ENCODE measurements at places on chromosomes 1 and 21. TPM values are rescaled to one million over a fixed set of nuclear protein-coding genes. Genes with fewer than 3 reads are reported as not detected.

DNA sequence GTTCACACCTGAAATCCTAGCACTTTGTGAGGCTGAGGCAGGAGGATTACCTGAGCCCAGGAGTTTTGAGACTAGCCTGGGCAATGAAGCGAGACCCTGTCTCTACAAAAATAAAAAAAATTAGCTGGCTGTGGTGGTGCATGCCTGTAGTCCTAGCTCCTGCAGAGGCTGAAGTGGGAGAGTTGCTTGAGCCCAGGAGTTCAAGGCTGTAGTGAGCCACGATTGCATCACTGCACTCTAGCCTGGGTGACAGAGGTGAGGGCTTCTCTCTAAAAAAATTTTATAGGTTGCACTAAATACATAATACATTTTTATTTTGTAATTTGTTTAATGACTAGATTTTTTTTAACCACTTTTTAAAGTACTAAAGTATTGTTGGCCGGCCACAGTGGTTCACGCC, 6.1 kb downstream of the PARK7 start:
- H3K27me3 ChIP-seq: no peaks in the 10 kb centered on the region
- no peak overlapping the region for H3K27ac ChIP-seq
- H3K36me3 ChIP-seq: peaks cover 96% of the 10 kb centered on the region
- no peak for DNase-seq

GRCh38 chr1:218967836-218968235, 205.8 kb upstream of the LYPLAL1 start:
- no peaks in the 10 kb centered on the region for H3K4me1 ChIP-seq
- no peaks in the 10 kb centered on the region for H3K27me3 ChIP-seq
- no peak for DNase-seq
- H3K27ac ChIP-seq: no peak overlapping the region
- no peaks in the 10 kb centered on the region for H3K36me3 ChIP-seq
- H3K4me3 ChIP-seq: no peak overlapping the region

GRCh38 chr1:77833521-77834100, 54.2 kb downstream of the MIGA1 start:
- no peak overlapping the region for H3K4me3 ChIP-seq
- peaks cover 45% of the 10 kb centered on the region for H3K4me1 ChIP-seq
- no peaks in the 10 kb centered on the region for H3K36me3 ChIP-seq
- DNase-seq: no peak
- H3K27ac ChIP-seq: peak overlapping the region; percentile 76
- H3K27me3 ChIP-seq: no peaks in the 10 kb centered on the region

DNA sequence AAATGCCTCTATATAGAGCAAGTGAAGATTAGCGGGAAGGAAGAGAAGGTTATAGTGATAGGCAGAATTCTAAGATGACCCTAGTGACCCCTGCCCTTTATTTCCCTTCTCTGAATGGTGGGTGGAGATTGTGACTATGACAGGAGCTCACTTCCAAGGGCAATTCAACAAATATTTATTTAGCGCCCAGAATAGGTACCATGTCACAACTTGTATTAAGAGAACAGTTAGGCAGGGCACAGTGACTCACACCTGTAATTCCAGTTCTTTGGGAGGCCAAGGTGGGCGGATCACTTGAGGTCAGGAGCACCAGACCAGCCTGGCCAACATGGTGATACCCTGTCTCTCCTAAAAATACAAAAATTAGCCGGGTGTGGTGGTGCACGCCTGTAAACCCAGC, 236.0 kb upstream of the POGK start:
- no peaks in the 10 kb centered on the region for H3K27me3 ChIP-seq
- H3K4me1 ChIP-seq: no peaks in the 10 kb centered on the region
- H3K27ac ChIP-seq: no peak overlapping the region
- H3K4me3 ChIP-seq: no peak overlapping the region

DNA sequence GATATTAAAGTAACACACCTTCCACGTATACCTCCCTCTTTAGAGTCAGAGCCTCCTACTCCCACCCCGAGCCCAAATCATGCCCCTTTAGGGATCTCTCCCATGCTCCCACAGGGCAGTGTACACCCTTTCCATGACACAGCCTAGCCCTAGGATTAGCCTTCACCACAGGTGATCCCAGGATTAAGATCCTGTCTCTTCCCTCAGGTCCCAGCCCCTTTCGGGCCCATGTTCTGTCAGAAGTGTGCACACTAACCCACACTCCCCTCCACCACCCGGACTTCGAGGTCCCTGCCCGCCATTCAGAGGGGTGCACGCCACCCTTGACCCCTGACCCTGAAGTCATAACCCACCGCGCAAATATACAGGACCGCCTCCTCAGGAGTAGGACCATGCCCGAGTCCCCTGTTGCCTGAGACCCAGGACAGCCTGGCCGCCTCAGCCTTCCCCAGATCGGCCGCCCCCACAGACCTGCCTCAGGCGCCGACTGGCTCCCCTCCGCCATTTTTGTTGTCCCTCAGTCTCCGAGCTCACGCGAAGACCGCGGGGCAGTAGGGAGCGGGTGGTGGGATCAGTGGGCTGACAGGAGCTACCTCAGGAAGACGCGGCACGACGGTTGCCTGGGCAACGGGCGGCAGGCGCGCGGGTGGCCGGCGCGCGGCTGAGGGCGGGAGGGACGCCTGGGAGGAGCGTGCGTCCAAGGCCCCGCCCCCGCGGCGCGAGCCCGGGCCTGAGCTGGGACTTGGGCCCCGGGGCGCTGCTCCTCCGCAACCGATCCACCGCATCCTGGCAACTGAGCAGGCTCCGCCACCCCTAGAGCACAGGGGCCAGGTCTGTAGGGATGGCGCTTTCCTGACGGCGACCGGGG, at the start of gene AGBL4:
Gene AGBL4, minus strand, starts transcription at position 663 of the 868 bp plus-strand sequence.
- peaks cover 10% of the 10 kb centered on the region for H3K4me1 ChIP-seq
- peak within 1 kb of the TSS; percentile 45 for H3K4me3 ChIP-seq
- no peak within 1 kb of the TSS for H3K27ac ChIP-seq
- DNase-seq: peak; percentile 55
- no peaks in the 10 kb centered on the region for H3K36me3 ChIP-seq

- DNase-seq: peak; percentile 6
- no peaks in the 10 kb centered on the region for H3K36me3 ChIP-seq
- H3K4me3 ChIP-seq: no peak overlapping the region
- peaks cover 19% of the 10 kb centered on the region for H3K27me3 ChIP-seq
- no peaks in the 10 kb centered on the region for H3K4me1 ChIP-seq
- no peak overlapping the region for H3K27ac ChIP-seq
These were observed 336.4 kb downstream of the NTNG1 start for GRCh38 chr1:107477233-107477632.

DNA sequence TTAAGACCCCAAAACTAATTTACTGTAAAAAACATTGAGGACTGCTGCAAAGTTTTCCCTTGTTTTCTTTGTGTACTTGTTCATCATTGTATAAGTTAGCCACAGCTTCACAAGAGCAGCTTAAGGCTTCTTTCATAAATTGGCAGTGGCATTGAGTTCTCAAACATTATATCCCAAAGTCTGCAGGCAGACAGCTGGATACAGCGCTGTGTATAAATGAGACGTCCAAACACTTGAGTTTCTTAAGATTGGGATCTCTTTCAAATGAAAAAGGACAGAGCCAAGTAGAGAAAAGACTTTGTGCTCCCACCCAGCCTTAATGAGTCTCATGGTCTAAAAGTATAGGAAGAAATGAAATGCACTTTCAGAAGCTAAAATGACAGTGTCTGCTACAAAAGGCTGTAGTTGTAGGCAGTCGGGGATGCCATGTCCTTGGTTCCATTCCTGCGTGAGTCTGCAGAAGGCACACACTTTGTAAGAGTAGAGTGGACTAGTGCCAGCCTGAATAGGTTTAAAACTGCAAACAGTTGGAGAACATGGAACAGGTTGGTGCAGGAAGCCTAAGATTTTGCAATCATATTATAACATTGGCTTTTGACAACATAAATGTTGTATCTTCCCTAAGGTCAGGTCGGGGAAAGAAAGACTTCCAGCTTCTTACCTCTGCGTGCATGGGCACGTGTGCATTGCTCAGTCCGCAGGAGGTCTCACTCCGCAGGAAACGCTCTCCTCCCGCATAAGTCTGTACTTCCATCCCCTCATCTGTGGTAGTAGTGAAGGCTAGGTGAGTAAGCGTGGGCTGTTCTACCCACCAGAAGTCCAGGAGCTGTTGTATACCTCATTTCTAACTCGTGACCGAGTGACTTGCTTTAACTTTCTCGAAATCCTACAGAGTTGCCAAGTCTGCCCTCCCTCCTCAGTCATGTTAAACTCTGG, 94.4 kb downstream of the CD247 start:
- H3K27me3 ChIP-seq: no peaks in the 10 kb centered on the region
- H3K36me3 ChIP-seq: no peaks in the 10 kb centered on the region
- no peaks in the 10 kb centered on the region for H3K4me1 ChIP-seq
- H3K4me3 ChIP-seq: no peak overlapping the region
- no peak for DNase-seq

- no peaks in the 10 kb centered on the region for H3K36me3 ChIP-seq
- H3K4me1 ChIP-seq: peaks cover 11% of the 10 kb centered on the region
- H3K27me3 ChIP-seq: no peaks in the 10 kb centered on the region
- H3K4me3 ChIP-seq: no peak overlapping the region
- no peak overlapping the region for H3K27ac ChIP-seq
These were observed 31.0 kb downstream of the TMCC2 start for GRCh38 chr1:205258719-205259118.

DNA sequence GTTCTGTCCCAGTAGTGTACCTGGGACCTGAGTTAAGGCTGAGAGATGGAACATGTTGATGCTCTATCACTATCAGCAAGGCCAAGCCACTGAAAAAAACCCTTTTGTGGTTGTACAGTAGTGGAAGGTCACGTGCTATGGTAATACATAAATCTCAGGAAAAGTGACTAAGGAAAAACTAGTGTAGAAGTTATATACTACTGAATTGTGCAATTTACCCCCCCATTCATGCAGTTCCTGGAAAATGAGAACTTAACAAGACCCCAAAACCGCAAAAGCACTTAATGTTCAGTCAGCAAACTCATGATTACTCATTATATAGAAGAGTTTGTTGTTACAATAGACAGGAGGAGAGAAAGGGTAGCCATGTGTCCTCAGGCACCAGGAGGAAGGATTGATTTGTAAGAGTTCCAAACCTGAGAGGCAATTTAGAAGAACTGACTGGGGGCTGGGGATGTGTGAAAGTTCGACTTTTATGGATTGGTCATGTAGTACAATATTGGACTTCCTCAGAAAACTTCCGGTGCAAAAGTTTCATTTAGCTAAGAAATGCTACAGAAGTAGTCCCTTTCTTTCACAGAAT, 91.6 kb downstream of the RGL1 start:
- H3K4me3 ChIP-seq: no peak overlapping the region
- peaks cover 68% of the 10 kb centered on the region for H3K36me3 ChIP-seq
- H3K27ac ChIP-seq: peak overlapping the region; percentile 40
- H3K4me1 ChIP-seq: no peaks in the 10 kb centered on the region
- H3K27me3 ChIP-seq: no peaks in the 10 kb centered on the region

DNA sequence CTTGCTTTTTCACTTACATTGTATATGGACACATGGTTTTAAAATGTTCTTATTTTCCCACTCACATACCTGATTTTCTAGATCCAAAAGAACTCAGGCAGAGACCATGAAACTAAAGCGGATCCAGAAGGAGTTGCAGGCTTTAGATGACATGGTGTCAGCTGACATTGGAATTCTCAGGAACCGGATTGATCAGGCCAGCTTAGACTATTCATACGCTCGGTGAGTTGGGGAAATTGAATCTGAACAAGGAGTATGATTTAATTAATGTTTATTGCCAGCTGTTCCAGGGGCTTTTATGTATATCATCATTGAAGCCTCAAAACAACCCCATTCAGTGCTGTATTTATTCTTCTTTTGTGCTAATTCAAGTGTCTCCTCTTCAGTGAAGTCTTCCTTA, 12.7 kb downstream of the GORAB start:
- H3K27ac ChIP-seq: no peak overlapping the region
- H3K36me3 ChIP-seq: peaks cover 19% of the 10 kb centered on the region
- H3K4me1 ChIP-seq: no peaks in the 10 kb centered on the region
- no peaks in the 10 kb centered on the region for H3K27me3 ChIP-seq

- H3K4me3 ChIP-seq: no peak overlapping the region
- no peak for DNase-seq
- no peaks in the 10 kb centered on the region for H3K36me3 ChIP-seq
- H3K27me3 ChIP-seq: peaks cover 6% of the 10 kb centered on the region
These were observed 158.7 kb upstream of the NR5A2 start for GRCh38 chr1:199868777-199869176.

- H3K36me3 ChIP-seq: no peaks in the 10 kb centered on the region
- no peak overlapping the region for H3K27ac ChIP-seq
- H3K4me3 ChIP-seq: no peak overlapping the region
- H3K4me1 ChIP-seq: no peaks in the 10 kb centered on the region
These were observed 20.5 kb downstream of the ARMH1 start for GRCh38 chr1:44694863-44695478.

GRCh38 chr1:153250166-153250565, 9.3 kb upstream of the LORICRIN start:
- H3K4me1 ChIP-seq: no peaks in the 10 kb centered on the region
- no peak overlapping the region for H3K27ac ChIP-seq
- H3K27me3 ChIP-seq: no peaks in the 10 kb centered on the region
- H3K4me3 ChIP-seq: no peak overlapping the region
- H3K36me3 ChIP-seq: no peaks in the 10 kb centered on the region

DNA sequence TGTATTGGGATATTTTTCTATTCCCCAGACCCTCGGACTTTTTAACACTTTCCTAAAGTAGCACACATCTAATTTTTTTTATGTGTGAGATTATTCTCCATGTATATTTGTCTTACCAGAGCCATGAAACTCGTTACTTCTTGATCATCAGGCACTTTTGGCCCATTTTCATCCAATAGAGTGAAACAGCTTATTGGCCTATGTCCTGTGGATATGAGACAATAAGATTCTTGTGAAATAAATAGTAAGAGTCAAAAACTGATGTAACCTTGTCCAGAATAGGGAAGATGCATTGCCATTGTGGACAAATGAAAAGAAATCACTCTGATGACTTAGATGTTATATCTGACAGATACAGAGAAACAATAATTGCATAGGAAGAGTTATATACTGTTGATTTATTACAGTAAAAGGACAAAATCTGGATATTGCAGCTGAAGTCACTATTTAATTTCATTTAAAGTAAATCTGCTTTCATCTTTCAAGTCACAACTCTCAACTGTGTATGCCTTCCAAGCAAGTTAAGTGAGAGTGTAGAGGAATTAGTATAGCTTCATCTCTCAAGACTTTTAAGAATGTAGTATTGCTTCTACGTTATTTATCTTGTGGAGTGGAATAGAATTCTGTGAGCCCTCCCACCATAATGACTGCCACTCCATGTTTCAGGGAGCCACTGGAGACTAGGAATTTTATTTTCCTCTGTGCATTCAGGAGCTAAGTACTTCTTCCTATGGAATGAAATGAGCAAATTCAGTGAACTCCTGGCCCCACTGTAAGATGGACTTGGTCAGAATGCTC, 86.9 kb downstream of the ADAMTS1 start:
- H3K27me3 ChIP-seq: no peaks in the 10 kb centered on the region
- H3K27ac ChIP-seq: no peak overlapping the region
- no peaks in the 10 kb centered on the region for H3K4me1 ChIP-seq
- H3K36me3 ChIP-seq: no peaks in the 10 kb centered on the region
- no peak overlapping the region for H3K4me3 ChIP-seq

Gene SSX2IP
- total RNA-seq: 15.4 TPM

Gene LRRC8D
- 10.1 TPM for total RNA-seq

Gene HPDL
- 10.1 TPM for total RNA-seq

All from stomach (tissue), 19 donors.